ENCODE measurements at places on chromosomes 3 and 15.

- DNase-seq, result no peak
Measured at GRCh38 chr15:70604666-70605315, 158.6 kb downstream of the UACA start.

- DNase-seq, result no peak
Measured at GRCh38 chr3:73624017-73624820, 522 bp downstream of the PDZRN3 start.

GRCh38 chr15:40234783-40235182, 4.1 kb upstream of the PAK6 start:
- DNase-seq, result no peak

DNA sequence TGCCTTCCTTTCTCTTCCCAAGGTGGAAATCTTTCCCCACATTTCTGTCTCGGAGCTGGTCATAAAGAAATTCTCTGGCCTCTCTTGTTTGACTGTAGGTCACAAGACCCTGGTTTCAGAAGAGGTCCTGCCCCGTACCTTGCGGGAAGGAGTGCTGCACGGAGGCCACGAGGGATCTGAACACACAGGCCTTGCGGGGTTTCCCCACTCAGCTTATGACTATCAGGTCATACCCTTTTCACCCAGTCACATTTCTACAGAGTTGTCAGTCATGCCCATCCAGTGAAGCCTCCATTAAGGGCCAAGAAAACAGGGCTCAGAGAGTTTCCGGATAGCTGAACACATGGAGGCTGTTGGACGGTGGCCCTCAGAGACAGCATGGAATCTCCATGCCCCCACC, 54.7 kb upstream of the ATP13A3 start:
- DNase-seq, result no peak
